ENCODE measurements at places on chromosomes 12 and 14. TPM values are rescaled to one million over a fixed set of nuclear protein-coding genes. Genes with fewer than 3 reads are reported as not detected.

OR4E2 gene
- total RNA-seq = 0.70 TPM

DNA sequence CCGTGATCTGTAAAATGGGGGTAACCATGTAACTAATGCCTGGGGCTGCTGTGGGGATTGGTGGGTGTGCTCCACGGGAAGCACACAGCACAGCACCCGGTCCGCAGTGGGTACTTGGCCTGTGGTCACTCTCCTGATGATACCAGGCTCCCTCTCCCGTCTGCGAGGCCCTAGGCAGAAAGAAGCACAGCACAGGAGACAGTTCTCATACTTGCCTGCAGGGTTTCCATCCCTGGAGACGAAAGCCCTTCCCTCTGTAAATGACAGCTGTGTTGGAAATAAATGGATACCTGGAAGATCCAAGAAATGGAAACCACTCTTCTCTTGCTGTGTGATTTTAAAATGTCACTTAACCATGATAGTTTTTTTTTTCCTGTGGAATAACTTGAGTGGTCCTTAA, 7.9 kb upstream of the PRMT8 start:
- ATAC-seq = no peak

ENO2 gene
- 3.1 TPM for total RNA-seq

DNA sequence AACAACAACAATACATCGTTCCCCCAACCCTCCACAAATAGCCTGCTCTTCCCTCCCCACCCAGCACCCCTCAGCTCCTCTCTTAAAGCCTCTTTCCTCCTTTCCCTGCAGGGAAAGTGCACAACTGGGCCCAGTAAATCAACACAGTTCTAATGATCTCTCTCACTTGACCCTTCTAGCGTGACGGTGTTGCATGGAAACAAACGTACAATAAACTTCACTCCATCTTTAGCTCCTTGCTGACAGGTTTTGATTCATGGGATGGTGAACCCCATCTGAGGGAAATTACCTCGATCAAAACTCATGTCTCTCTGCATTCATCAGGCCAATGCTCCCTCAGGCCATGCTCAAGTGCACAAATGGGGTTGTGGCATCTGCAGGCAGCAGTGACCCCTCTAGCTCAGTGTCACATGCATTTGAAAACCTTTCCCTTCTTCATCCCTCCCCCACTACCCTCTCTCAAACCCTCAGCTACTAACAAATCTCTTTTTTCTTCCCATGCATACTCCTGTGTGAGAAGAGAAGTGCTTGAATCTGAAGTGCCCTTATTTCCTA, 22.9 kb downstream of the GDF11 start:
- peak; percentile 68 for ATAC-seq

GRCh38 chr12:89064151-89064550, 288.1 kb downstream of the DUSP6 start:
- ATAC-seq = no peak

DNA sequence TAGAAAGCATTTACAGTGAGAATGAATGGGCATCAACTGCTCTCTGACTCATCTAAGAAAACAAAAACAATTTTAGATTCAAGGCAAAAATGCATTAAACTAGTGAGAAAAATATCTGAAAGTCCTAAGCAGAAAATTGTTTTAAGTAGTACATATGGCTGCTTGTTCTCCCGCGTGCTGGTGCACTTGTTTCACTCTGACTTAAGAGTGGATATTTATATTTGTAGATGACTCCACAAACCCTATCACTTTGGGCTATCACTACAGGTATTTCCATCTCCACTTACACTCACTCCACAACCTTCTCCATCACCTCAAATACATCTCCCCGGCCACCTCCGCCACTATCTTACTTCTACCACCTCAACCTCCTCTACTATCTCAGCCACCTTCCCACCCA, 253.9 kb upstream of the EGLN3 start:
- no peak for ATAC-seq

OR10P1 gene
- 0.71 TPM for total RNA-seq

IAPP gene
- 2.5 TPM for total RNA-seq

- no peak for ATAC-seq
Observed at GRCh38 chr14:57884175-57884574, 18.3 kb upstream of the SLC35F4 start.

B4GALNT3 gene
- 0.46 TPM for total RNA-seq

GRCh38 chr12:126734710-126735109, 1532.3 kb upstream of the TMEM132C start:
- ATAC-seq = no peak

DNA sequence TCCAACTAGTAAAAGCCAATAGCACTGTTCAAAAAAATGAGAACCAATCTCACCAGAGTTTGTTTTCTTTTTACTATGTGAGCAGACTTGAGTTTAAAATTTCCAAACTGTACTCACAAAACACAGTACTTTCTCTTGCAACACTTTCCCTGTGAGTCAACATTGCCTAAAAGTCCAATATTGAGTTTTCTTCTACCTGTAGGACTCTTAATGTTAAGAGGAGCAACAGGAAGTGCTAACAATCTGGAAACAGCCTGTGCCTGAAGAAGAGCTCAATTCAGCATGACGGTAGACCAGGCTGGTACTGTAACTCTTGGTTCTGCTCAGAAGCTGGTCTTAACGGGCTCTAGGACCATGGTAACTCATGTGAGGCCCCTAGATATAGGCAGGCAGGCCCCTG, 144.3 kb downstream of the MED13L start:
- no peak for ATAC-seq

TMEM30B gene
- 0.07 TPM for total RNA-seq
